G401 (cell line): ENCODE measurements at places on chromosomes 11 and 22. TPM values are rescaled to one million over a fixed set of nuclear protein-coding genes. Genes with fewer than 3 reads are reported as not detected.

RASD2 gene
- not detected in 2 replicates for total RNA-seq

SWAP70 gene
- total RNA-seq: 28.9 and 45.9 TPM in 2 replicates

FAM111A gene
- 2.2 and 4.2 TPM in 2 replicates for total RNA-seq

CAPN5 gene
- total RNA-seq: 5.6 and 11.1 TPM in 2 replicates

ZP1 gene
- not detected in 2 replicates for total RNA-seq

ANKK1 gene
- not detected in 2 replicates for total RNA-seq

IRAG1 gene
- 3.9 and 4.1 TPM in 2 replicates for total RNA-seq

CASP12 gene
- total RNA-seq: not detected in 2 replicates

SYT12 gene
- 0.74 and 1.1 TPM in 2 replicates for total RNA-seq

ACRV1 gene
- not detected in 2 replicates for total RNA-seq

HTR3A gene
- total RNA-seq: not detected in 2 replicates

MUC2 gene
- total RNA-seq: not detected in 2 replicates

DDX25 gene
- total RNA-seq: 0.18 TPM in 1 of 2 replicates, not detected in the other

BAIAP2L2 gene
- total RNA-seq: 0.20 and 0.55 TPM in 2 replicates

LRRN4CL gene
- 0.07 and 0.12 TPM in 2 replicates for total RNA-seq

ZPR1 gene
- total RNA-seq: 35.9 and 42.7 TPM in 2 replicates

TMEM191C gene
- total RNA-seq: 2.0 and 13.5 TPM in 2 replicates

WNT7B gene
- total RNA-seq: not detected in 2 replicates

SNRPD3 gene
- 178 and 183 TPM in 2 replicates for total RNA-seq

TSPAN32 gene
- not detected in 2 replicates for total RNA-seq

SERHL2 gene
- not detected in 2 replicates for total RNA-seq

FGF3 gene
- total RNA-seq: not detected in 2 replicates

CCND1 gene
- 91.6 and 101 TPM in 2 replicates for total RNA-seq

CHRM1 gene
- not detected in 2 replicates for total RNA-seq

SMARCB1 gene
- total RNA-seq: not detected in 2 replicates

MRGPRD gene
- not detected in 2 replicates for total RNA-seq

SPON1 gene
- not detected in 2 replicates for total RNA-seq

OR51B4 gene
- not detected in 2 replicates for total RNA-seq

KCNJ4 gene
- 37.9 and 38.6 TPM in 2 replicates for total RNA-seq

HBB gene
- not detected in 2 replicates for total RNA-seq

HPX gene
- not detected in 2 replicates for total RNA-seq

C11orf87 gene
- total RNA-seq: not detected in 2 replicates

WBP2NL gene
- not detected in 2 replicates for total RNA-seq

HYOU1 gene
- total RNA-seq: 152 and 205 TPM in 2 replicates

KRTAP5-9 gene
- not detected in 2 replicates for total RNA-seq

PACSIN3 gene
- total RNA-seq: 83.4 and 88.1 TPM in 2 replicates

UPK3A gene
- total RNA-seq: not detected in 2 replicates

FREY1 gene
- total RNA-seq: 0.24 TPM in 1 of 2 replicates, not detected in the other

POU2AF1 gene
- total RNA-seq: 7.0 and 28.4 TPM in 2 replicates

ABTB2 gene
- 1.8 and 2.9 TPM in 2 replicates for total RNA-seq

SLC25A18 gene
- 1.4 and 4.8 TPM in 2 replicates for total RNA-seq

ACR gene
- total RNA-seq: not detected in 2 replicates

PRAME gene
- total RNA-seq: 2.6 and 11.8 TPM in 2 replicates

POU2F3 gene
- total RNA-seq: not detected in 2 replicates

MCHR1 gene
- total RNA-seq: 0.34 TPM in 1 of 2 replicates, not detected in the other

EFCAB6 gene
- 0.25 and 0.54 TPM in 2 replicates for total RNA-seq

MMP12 gene
- not detected in 2 replicates for total RNA-seq
